ENCODE measurements at places on chromosomes 6 and 20. TPM values are rescaled to one million over a fixed set of nuclear protein-coding genes. Genes with fewer than 3 reads are reported as not detected.

OR2B3 gene
- total RNA-seq = not detected

- no peak for DNase-seq
Observed at GRCh38 chr6:2546901-2547300, 203.8 kb downstream of the MYLK4 start.

DNA sequence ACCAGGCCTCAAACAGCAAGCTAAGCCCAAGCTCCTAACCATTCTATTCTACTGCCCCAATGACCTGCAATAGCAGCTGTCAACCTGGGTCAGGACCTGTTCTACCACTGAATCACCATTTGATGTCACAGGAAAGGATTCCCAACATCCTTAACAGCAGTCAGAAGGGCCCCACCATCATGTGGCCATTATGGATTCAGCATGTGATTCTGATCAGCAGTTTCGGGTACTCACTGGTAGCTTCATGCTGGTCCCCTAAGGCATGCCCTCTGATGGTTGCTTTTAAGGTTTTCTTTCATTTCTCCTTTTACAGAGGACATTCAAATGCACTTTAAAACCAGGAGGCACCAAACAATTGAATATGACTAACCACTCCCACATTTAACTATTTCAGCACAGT lies 37.3 kb upstream of the MAP7 start:
- no peak for DNase-seq

- DNase-seq = no peak
Observed at GRCh38 chr6:46240866-46241565, 70.2 kb upstream of the ENPP5 start.

- DNase-seq = peak; percentile 73
Observed at GRCh38 chr20:16476032-16476431, 97.2 kb downstream of the KIF16B start.

PRR18 gene
- total RNA-seq = not detected

Measured in fibroblast of the aortic adventitia (primary cell).